ENCODE measurements at places on chromosomes 16 and 17.

GRCh38 chr17:32461853-32462617 lies 17.7 kb downstream of the PSMD11 start:
- peak; percentile 53 for DNase-seq

DNA sequence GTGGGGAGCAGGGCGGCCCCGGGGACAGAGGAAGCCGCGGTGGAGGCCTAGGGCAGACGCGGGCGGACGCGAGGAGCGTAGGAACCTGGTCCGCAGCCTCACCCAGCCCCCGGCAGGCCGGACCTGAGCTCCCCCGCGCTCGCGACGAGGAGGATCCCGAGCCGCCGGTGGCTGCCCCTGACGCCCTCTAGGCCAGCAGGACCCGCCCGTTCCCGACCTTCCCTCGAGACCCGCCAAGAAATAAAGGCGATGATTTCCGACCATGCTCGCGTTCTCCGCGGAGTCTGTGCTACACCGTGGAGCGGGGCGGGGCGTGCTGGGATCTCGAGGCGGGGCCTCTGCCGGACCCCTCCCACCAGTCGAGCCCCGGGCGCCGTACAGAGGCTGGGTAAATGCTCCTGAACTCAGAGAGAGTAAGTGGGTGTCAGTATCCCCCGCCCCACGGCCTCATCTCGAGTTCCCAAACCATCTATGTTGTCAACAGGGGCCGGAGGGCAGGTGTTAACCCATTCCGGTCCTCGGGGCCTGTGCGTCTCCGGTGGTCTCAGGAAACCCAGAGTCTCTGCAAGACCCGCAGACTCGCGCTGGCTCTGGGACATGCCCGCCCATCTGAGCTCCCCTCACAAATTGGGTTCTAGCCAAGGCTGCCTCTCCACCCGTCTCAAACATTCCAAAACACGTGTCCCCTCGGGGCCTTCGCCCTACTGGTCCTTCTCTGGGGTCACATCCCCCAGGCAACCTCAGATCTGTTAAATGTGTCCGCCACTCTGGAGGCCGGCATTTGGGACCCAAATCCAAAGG lies 13.7 kb downstream of the SYCE1L start:
- peak; percentile 77 for DNase-seq

GRCh38 chr17:64994781-64995538 lies 61.6 kb downstream of the GNA13 start:
- DNase-seq, result no peak

DNA sequence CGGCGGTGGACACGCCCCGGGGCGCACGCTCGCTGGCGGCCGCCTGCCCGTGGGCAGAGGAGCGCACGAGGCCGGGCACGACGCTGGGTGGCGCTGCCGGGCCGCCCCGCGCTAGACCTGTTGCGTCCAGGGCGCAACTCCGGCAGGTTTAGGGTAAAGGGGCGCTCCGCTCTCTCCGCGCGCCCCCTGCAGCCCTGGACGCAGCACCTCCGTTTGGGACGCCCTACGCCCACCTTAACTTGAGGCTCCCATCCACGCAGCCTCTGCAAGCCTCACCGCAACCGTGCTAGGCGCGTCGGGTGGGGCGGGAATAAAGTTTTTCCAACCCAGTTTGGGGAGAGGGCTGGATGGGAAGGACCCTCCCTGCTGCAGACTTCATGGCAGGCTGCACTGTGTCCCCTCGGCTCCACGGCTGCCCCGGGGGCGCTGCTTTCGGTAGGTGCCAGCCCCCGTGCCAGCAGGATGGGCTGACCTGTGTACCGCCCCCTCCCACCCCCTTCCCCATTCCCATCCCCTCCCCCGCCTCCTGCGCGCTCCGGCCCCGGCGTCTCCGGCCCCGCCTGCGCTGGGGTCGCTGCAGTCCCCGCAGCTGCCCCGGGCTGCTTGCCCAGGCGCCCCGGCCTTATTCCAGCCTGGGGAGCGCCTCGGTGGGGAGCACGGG lies at the start of gene SYT17:
Gene SYT17 (plus strand): TSS at position 531 of the 661 bp plus-strand sequence. CDS start 407 bp downstream, outside the sequence.
- DNase-seq, result peak; percentile 94

- DNase-seq, result no peak
Measured at GRCh38 chr16:14140923-14141322, 69.8 kb downstream of the MRTFB start.

DNA sequence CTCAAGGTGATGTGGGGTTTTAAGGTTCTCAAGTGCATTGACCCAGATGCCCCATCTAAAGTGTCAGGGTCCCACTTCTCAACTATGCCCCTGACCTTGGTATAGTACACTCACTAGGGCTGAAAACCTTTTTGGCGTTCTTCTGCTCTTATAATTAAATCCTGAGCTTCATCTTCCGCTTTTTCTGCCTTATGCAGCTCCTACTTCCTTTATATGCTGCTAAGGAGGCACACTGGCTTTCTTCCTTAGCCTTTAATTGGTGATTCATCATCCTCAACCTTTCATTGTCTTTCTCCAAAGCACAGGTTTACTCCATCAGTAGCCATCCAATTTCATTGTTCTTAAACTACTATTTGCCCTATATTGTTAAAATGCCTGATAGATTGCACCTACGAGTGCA lies 5.3 kb upstream of the NF1 start:
- no peak for DNase-seq

DNA sequence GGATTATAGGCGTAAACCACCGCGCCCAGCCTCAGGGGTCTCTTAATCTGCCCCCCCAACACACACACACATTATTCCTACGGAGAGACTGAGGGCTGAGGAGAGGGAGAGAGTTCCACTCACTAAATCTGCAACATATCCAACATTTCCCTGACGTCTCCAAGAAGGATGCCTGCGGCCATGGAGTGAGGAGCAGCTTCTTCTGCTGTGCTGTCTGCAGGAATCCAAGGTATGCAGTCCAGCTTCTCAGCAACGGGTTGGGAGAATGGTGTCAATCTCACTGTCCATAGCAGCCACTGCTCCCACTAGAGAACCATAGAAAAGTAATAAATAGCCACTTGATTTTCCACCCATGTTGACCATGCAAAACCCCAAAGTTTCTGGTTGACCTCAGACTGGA lies 5.1 kb upstream of the PLXDC1 start:
- DNase-seq, result no peak

DNA sequence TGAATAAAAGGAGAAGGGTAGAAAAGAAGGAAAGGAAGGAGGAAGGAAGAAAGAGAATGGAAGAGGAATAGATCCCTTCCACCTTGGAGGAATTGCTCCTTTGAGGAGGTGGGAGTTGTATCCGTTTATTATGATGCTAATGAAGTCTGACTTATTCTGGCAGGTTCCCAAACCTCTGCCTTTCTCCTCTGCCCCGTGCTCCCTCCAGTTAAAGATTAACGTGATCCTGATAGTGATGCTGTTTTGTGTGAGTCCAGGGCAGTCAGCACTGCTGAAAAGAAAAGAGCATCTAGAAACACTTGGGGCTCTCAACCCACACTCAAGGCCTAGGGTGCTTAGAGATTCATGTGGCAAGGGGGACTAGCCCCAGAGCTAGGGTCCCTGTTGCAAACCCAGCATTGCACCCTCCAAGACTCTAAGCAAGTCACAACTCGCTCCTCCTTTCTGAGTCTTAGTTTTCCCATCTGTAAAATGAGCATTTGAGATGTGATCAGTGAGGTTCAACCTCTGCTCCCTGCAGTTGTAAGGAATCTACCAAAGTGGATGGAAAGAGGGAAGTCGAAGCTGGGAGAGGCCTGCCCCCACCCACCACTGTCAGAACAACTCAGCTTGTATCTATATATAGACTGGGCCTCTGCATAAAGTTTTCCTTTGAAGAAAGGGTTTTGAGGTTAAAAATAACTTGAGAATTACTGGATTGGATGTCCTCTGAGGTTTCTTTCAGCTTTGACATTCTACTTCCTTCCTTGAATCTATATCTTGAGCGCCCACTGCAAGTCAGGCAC lies 46.9 kb upstream of the TMEM132E start:
- DNase-seq, result no peak

DNA sequence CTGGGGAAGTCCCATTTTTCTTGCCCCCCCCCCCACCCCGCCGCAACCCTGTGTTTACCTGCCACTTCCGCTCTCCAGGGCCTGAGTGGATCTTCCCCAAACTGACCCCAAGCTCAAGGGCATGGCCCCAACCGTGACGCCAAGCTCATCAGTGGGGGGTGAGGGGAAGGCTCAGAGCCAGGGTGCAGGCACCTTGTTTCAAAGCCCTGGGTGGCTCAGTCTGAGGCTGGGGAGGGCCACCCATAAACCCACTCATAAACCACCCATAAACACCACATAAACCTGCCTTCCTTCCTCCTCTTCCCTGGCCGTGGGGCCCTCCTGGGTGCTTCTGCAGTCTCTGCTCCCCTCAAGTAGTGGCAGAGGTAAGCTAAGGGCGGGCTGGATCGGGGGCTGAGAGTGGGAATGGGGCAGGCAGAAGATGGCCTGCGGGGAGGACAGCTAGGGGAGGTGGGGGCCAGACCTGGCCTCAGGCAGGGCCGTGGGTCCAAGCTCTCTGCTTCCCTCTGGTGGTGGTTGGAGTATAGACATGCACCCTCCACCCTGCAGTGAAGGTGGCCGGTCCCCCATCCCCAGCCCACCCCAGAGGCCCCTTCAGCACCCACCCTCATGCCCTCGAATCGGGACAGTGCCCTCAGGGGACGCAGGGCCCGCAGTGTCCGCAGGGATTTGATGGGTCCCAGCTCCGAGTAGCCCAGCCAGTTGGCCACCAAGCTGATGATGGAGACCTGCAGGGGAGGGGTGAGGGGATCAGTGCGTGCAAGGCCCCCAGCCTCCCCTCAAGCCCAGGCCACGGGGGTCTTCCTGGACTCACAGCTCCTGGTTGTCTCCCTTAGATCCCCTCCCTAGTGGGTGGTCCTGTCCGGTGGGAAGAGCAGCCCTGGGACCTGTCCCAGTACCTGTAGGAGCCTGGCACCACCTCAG lies 14.6 kb upstream of the CD79B start:
- DNase-seq, result peak; percentile 91

GRCh38 chr17:9044772-9045463 lies 23.6 kb downstream of the NTN1 start:
- no peak for DNase-seq

DNA sequence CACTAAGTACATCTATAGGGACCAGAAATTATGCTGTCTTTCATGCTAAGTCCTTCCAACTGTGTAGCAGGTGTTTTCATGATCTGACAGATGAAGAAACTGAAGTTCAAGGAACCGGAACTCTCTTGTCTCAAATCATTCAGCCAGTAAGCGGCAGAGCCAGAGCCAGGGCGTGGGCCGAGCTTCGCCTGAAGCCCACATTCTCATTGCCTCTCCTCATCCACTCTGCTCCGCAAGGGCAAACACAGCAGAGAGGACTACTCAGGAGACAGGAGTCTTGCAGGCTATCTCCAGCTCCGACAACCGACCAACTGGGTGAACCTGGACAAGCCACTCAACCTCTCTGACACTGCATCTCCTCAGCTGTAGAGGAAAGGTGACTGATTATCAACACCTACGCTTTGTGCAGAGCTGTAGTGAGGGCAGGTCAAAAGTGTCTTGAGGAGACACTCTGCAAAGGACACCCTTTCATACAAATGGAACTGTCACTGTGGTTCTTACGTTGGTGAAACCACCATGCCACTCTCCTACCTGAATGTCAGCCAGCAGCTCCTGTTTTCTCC lies 72.9 kb downstream of the CYTH1 start:
- DNase-seq, result peak; percentile 54

GRCh38 chr17:64579917-64580316 lies 73.1 kb downstream of the CEP95 start:
- no peak for DNase-seq

DNA sequence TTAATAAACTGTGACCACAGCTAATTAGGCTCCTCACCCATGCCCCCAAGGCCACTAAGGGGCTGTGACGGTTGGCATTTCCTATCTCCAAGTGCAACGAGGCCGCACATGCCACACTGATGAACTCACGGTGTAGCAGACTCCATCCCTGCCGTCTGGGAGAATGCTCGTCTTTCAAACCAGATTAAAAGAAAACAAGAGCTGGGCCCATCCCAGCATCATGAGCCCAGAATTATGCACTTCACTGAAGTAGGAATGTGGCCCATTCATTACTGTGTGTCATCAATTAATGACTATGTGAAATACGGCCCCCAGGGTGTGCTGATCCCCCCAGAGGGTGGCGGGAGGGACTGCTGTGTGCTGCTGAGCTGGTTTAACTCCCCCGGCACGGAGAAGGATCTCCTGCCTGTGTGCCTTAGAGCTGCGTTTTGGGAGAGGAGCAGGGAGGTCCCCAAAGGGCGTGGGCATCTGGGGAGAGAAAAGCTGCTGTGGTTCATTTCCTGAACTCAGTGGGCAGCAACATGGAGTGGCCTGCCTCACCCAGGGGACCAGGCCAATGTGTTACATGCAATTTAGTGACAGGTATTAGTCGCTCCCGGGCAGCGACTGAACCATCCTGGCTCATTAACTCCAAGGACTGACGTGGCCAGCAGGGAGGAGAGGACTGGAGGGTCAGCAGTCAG lies 194.5 kb downstream of the FOXL1 start:
- no peak for DNase-seq

GRCh38 chr17:9339958-9340357 lies 235.7 kb downstream of the STX8 start:
- DNase-seq, result no peak

GRCh38 chr16:59988591-59988990 lies 1254.5 kb upstream of the GOT2 start:
- DNase-seq, result no peak

- no peak for DNase-seq
Measured at GRCh38 chr16:55662644-55663031, 6.8 kb downstream of the SLC6A2 start.

DNA sequence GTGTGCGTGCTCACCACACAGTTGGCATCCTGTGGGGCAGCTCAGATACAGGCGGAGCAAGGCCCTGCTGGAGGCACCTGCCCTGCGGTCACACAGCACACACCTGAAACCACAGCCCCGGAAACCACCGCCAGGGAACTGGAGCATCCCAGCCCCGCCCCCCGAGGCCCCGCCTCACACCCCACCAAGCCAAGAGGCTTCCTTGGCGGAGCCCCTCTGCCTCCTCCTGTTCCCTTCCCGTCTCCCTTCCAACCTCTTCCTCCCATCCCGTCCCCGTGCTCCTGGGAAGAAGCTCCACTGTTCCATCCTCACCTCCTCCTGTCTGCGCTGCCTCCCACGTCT lies 205.5 kb downstream of the NTN1 start:
- no peak for DNase-seq

DNA sequence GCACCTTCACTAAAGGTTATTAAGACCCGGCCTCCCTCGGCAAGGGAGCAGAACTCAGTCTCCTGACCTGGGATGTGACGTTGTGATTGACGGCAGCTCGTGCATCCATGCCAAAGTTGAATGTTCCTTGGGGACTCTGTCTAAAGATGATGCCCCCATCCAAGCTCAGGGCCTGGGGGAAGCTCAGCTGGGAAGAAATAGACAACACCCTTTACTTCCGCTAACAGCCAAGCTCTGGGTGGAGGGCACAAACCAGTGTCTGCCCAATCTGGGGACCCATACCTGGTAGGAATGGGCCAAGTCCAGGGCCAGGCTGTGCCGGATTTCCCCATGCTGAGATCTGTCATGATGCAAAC lies 95.4 kb downstream of the RMI2 start:
- no peak for DNase-seq

All from GM13977 (cell line).